ENCODE measurements at places on chromosomes 6 and 20.

DNA sequence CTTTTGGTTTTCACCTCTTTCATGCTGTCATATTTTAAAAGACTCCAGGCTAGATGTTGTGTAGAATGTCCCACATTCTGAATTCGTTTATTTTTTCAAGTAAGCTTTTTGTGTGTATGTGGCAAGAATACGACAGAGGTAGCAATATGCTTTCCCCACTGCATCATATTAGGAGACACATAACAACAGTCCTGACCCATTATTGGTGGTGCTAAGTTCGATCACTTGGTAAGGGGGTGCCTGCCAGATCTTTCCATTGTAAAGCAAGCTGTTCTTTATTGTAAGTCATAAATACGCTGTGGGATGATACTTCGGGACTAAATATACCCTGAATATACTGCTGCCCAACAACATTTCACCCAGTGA lies 588 bp upstream of the NCOA3 start:
- no peak for DNase-seq

DNA sequence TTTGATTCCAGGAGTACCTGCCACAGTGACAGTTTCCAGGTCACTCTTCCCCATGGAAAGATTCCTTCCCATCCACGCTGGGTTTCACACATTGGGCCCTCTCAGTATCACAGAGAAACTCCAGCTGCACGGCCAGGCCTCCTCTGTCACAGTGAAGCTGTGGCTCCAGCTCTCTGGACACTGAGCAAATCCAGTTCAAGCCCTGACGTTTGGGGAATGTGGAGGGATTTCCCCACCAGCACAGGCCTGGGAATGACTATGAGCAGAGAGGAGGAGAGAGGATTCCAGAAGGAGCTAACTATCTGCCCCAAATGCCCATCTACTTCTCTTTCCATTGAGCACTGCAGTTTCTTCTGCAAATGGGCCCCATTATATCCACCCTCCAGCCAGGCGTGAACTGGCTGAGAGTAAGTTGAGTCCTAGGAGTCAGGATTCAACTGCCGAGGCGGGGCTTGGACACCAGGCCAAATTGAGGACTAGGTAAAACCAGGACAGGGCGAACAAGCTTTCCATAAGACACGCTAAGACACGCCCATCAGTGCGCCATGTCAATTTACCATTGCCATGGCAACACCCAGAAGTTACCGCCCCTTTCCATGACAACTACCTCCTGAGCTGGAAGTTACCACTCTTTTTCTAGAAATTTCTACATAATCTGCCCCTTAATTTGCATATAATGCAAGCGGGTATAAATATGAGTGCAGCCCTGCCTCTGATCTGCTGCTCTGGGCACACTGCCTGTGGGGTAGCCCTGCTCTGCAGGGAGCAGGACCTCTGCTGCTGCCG lies 9.2 kb upstream of the BNIP5 start:
- DNase-seq, result peak; percentile 47

- DNase-seq, result no peak
Observed at GRCh38 chr20:63840405-63840828, 9.4 kb upstream of the ZBTB46 start.

DNA sequence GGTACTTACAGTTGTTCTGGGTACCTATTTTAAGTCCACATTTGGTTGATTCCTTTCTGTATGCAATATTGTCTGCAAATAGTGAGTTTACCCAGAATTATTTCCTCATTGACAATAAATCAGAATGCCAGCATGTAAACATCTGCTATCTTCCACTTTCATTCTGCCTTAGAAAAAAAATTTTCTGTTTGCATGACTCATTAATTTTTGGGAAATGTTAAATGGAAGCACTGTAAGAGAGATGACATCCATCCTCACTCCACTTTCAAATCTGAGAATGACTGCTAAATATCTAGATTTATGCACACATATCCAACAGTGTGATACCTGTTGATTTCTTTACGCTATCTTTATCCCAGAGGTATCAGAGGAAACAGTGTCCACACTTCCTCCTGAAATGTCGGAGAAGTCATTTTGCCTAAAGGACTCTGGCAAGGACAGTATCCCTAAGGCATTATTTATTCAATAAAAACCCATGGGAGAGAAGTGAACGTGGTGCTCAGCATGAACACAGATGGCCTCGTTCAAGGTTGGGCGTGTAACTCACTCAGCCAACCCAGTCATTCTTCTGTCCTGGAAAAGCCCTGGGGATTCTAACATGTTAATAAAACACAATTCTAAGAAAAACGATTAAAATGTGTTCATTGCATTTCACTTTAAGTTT lies 780.9 kb downstream of the QKI start:
- no peak for DNase-seq

GRCh38 chr20:50762045-50762422 lies 30.7 kb downstream of the PARD6B start:
- DNase-seq, result peak; percentile 17

GRCh38 chr20:53609491-53610445 lies 16.1 kb upstream of the ZNF217 start:
- peak; percentile 44 for DNase-seq

- DNase-seq, result no peak
Observed at GRCh38 chr6:139115989-139116758, 18.7 kb upstream of the HECA start.

GRCh38 chr20:38969708-38970107 lies 7.6 kb downstream of the DHX35 start:
- no peak for DNase-seq

- no peak for DNase-seq
Observed at GRCh38 chr20:32263398-32263954, 14.0 kb upstream of the KIF3B start.

DNA sequence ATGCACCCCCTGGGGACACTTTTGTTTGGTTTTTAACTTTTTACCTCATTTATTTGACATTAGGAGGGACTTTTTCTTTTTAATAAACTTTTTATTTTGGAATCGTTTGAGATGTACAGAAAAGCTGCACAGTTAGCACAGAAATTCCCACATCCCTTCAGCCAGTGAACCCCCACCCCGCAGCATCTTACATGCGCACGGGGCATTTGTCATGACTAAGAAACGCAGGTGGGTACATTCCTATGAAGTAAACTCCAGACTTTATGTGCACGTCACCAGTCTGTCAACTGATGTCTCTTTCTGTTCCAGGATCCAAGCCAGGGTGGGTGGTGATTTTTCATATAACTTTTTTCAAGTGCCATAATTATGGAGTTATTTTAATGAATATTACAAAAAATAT lies 4.9 kb upstream of the ZNF831 start:
- no peak for DNase-seq

- no peak for DNase-seq
Observed at GRCh38 chr6:19325335-19325789, 511.8 kb upstream of the ID4 start.

- DNase-seq, result no peak
Observed at GRCh38 chr6:44381739-44382138, 5.8 kb upstream of the CDC5L start.

- DNase-seq, result no peak
Observed at GRCh38 chr6:112252571-112253497, 1.5 kb downstream of the LAMA4 start.

- no peak for DNase-seq
Observed at GRCh38 chr6:99364026-99364425, 14.6 kb upstream of the FAXC start.

- DNase-seq, result no peak
Observed at GRCh38 chr20:8994045-8994444, 74.8 kb upstream of the PLCB4 start.

GRCh38 chr20:36591854-36592641 lies 13.5 kb upstream of the RAB5IF start:
- DNase-seq, result no peak

DNA sequence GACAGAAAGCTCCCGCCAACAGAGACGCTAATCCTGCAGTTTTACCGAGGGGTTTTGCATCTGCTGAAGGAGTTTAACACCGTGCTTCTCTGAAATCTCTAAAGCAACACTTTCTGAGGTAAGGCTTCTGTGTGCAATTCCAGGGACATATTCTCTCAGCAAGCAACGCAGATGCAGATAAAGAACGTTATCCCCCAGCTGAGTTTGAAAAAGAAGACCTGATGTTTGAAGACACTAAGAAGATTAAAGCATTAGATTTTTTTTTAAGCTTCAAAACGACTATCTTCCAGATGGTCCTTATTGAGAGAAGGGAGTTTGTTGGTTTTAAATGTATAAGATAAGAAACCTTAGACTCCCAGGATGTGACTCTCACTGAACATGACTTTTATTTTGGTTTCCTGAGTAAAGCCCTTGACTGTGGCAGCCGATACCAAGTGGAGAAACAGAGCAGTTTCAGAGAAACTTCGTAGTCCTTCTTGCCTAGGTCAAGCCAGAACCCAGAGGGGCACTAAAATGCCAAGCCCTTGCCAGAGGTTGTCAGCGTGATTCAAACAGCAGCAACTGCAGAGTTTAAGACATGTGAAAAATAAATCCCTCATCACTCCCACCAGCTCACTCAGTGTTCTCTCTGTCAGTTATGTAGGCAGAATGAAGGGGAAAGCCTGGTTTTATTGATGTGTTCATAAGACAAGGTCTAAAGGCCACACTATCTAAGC lies 353.3 kb upstream of the CNR1 start:
- DNase-seq, result no peak

GRCh38 chr20:1537731-1538058 lies 19.8 kb downstream of the SIRPD start:
- DNase-seq, result peak; percentile 39

Measured in testis (tissue), 5 donors.